ENCODE measurements at places on chromosomes 5 and 9.

GRCh38 chr5:65932676-65933075, 6.3 kb downstream of the ERBIN start:
- no peak for DNase-seq

DNA sequence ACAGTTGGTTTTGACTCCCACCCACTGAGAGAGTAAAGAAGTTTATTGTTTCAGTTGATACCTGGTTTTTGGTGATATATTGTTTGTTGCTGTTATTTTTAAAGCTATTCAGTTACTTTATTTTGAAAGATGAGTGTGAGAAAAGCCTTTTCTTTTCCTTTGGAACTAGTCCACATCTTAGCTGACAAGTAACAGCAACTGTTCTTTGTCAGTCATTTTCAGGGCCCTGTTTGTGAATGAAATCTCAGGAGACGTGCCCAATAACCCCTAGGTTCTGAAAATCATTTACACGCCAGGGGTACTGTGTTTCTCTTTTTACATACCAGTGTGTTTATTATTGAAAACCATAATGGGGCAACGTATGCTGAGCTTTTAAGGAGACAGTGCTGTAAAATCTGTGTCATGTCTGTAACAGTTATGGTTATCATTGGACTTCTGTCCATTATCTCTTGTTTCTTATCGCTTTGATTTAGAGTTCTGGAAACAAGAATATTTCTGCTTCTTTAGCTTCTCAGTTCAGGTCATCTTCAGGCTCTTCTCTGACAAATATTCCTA, 75.0 kb downstream of the LIX1 start:
- no peak for DNase-seq

DNA sequence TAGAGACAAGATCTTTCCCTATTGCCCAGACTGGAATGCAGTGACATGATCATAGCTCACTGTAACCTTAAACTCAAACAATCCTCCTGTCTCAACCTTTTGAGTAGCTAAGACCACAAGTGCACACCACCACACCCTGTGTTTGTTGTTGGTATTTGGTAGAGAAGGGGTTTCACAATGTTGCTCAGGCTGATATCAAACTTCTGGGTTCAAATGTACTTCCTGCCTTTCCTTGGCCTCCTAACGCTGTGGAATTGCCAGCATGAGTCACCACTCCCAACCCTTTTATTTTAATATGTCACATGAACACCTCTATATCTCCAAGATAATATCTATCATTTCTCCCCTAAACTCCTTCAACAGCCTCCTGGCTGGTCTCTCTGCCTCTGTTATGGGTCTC, 719.0 kb downstream of the PTPRD start:
- DNase-seq: no peak

DNA sequence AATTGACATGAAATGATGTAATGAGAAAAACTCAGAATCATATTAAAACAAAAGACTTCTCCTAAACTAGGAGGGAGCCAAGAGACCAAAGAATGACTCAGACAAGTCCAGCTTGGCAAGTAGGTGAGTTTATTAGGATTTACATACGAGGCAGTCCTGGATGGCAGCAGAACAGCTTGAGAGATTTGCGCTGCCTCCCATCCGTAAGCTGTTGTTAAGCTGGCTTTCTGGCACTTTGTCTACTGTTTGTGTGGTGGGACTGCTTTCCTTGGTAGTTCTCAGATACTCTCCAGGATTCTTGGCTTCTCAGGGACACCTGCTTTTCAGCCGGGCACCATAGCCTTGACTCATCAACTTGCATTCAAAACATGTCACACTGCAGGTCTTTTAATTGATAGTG, 57.6 kb downstream of the COX7C start:
- peak; percentile 94 for DNase-seq

DNA sequence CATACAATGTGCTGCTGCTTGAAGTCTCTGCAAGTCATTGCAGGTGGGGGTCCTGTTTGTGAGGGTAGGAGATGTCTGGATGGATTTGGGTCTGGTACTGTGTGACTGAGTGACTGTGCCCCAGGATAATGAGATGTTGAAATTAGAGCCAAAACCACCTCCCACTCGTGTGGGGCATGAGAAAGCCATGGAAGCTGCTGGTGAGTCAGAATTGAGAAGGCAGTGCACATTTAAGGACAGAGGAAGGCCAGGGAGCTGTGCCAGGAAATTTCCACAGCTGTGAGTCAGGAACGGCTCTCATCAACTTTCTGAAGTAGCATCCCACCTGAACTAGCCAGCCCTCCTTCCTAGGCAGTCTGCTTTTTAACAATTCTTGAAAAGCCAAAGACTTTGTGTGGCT, 229.8 kb downstream of the DRD1 start:
- peak; percentile 44 for DNase-seq

- DNase-seq: no peak
These were observed 1146.8 kb downstream of the MAT2B start for GRCh38 chr5:164652276-164652660.

GRCh38 chr9:86534572-86535258, 180.5 kb upstream of the TUT7 start:
- no peak for DNase-seq

GRCh38 chr5:56440871-56441740, 208.0 kb upstream of the ANKRD55 start:
- peak; percentile 9 for DNase-seq

- peak; percentile 93 for DNase-seq
These were observed 97.1 kb downstream of the ENC1 start for GRCh38 chr5:74543162-74543995.

DNA sequence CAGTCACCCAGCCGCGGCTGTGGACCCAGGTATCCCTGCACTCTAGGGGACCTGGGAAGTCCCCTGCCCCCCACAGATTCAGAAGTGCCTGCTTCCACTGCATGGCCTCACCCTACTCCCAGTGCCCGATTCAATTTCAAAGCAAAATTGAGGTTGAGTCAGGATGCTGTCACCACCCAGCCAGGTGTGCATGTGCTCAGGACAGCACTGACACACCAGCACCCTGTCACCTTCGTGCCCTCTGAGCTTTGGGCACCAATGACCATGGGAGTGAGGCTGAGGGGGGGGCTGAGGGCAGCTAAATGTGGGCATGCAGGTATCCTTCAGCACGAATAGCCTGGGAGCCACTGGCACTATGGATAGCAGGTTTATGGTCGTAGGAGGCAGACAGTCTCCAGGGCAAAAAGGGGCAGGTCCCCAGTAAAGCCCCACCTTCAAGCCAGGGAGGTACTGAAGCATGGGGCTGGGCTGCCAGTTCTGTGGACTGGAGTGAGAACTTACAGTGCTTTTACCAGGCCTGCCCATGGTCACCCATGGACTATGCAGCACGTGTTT, 1151.6 kb upstream of the CDH6 start:
- DNase-seq: no peak

GRCh38 chr5:131906668-131907067, 38.8 kb downstream of the MEIKIN start:
- no peak for DNase-seq

- no peak for DNase-seq
These were observed 23.7 kb upstream of the MROH2B start for GRCh38 chr5:41094871-41095270.

DNA sequence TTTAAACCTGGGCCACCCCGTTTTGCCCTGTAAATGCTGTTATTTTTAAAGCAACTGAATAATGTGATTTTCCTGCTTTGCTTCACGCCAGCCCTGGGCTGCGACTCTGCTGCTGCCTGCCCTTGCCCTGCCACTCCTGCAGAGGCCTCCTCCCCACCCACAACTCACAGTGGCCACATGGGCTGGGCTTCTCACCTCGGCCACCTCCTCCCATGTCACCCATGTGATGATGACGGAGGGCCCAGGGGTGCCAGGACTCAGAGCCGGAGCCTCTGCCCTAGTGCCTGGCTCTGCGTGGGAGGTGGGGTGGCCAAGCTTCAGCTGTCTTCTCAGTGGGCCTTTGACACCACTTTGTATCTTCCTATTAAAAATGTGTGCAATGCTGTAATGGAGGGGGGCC, 48.1 kb upstream of the NKD2 start:
- DNase-seq: no peak

GRCh38 chr5:3058942-3059341, 307.5 kb upstream of the IRX2 start:
- no peak for DNase-seq

- no peak for DNase-seq
These were observed 57.6 kb upstream of the HTR4 start for GRCh38 chr5:148711961-148712360.

- no peak for DNase-seq
These were observed 92.8 kb upstream of the CAST start for GRCh38 chr5:96569332-96569731.

- no peak for DNase-seq
These were observed 163.2 kb downstream of the SH3GL2 start for GRCh38 chr9:17742067-17742466.

- no peak for DNase-seq
These were observed 5.7 kb downstream of the MAPKAP1 start for GRCh38 chr9:125701351-125701750.

- no peak for DNase-seq
These were observed 7.8 kb downstream of the AIF1L start for GRCh38 chr9:131104016-131104740.

DNA sequence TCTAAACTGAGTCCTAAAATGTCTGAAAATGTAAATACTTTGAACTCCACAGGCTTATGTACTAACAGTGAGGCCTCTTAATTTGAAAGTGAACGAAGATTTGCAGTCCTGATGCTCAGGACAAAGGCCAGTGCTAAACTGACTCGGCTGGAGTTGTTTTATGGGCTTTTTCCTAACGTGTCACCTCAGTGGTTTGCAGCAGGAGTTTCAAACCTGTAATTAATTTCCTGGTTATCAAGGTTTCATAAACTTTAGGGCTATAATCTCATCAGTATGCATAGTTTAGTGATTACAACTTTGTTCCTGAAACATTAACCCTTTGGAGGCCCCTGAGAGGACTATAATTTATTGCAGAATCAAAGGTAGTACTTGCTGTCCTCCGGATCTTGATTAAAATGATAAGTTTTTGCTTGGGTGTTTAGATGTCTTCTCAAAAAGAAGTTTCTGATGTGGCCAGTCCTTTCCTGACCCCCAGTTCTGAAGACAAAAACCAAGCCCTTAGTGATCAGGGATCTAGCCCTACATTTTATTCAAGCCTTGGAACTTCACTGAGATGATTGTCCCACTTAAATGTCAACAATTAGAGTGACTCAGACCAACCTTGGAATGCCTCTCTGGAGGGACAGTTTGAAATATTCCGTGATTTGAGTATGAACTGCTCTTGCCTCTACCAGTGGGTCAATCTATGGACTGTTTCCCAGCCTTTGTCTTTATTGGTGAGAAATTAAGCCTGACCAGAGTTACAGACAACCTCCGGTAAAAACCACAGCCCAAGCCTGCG, 11.1 kb upstream of the S100Z start:
- DNase-seq: peak; percentile 24

- no peak for DNase-seq
These were observed 167.6 kb upstream of the OTULINL start for GRCh38 chr5:14414007-14414406.

- DNase-seq: no peak
These were observed 45.0 kb upstream of the NR3C1 start for GRCh38 chr5:143448518-143448917.

GRCh38 chr5:31935496-31936369, 238.4 kb downstream of the GOLPH3 start:
- no peak for DNase-seq

- DNase-seq: no peak
These were observed 335.3 kb downstream of the MARCHF11 start for GRCh38 chr5:15844253-15844652.

GRCh38 chr5:158278216-158278925, 419.4 kb upstream of the CLINT1 start:
- no peak for DNase-seq

GRCh38 chr9:89597711-89598362, 7.0 kb upstream of the GADD45G start:
- DNase-seq: no peak

GRCh38 chr5:66344544-66344943, 200.4 kb downstream of the SREK1 start:
- no peak for DNase-seq

GRCh38 chr5:163642904-163643303, 137.5 kb downstream of the MAT2B start:
- DNase-seq: no peak

- DNase-seq: no peak
These were observed 199.3 kb upstream of the CDH6 start for GRCh38 chr5:30994176-30994575.

- DNase-seq: peak; percentile 94
These were observed 19.6 kb downstream of the CRB2 start for GRCh38 chr9:123375469-123376132.

- DNase-seq: peak; percentile 89
These were observed 28.3 kb downstream of the RAI14 start for GRCh38 chr5:34684281-34684979.

- DNase-seq: no peak
These were observed 9.0 kb downstream of the RALGDS start for GRCh38 chr9:133111808-133112662.

GRCh38 chr9:133735415-133735775, 2.8 kb downstream of the SARDH start:
- no peak for DNase-seq

DNA sequence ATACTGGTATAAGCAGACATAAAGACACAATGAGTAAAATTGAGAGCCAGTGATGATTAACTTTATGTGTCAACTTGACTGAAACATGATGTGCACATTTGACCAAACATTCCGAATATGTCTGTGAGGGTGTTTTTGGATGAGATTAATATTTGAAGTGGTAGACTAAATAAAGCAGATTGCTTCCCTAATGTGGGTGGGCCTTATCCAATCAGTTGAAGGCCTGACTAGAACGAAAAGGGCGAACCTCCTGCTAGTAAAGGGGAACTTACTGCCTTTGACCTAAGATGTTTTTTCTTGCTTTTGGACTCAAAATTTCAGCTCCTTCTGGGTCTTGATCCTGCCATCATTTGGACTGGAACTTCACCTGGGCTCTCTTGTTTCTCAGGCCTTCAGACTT, 1387.7 kb upstream of the CDH6 start:
- DNase-seq: no peak

- DNase-seq: no peak
These were observed 64.7 kb downstream of the GABBR2 start for GRCh38 chr9:98644011-98644410.

- no peak for DNase-seq
These were observed 177.7 kb downstream of the NDUFS4 start for GRCh38 chr5:53738105-53738504.

GRCh38 chr5:71832812-71833715, 114.0 kb downstream of the CARTPT start:
- DNase-seq: no peak

DNA sequence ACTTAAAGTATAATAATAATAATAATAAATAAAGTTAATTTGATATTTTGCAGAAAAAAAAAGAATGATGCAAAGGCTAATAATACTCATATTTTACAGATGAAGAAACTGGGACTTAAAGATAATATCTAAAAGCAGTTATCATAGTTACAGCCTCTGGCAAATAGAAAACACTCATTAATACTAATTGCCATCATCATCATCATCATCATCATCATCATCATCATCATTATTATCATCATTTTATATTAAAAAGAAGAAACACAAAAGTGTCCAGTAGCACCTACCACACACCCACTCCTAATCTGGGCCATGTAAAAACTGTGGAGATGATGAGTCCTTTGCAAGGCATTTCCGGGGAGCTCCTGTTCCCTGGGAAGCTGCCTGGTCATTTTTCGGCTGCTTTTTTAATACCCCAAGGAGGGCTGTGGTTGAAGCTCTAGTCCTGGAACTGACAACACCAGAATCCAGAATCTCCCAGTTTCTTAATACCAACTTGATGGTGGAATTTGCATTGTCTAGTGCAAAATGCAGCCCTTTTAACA, 70.8 kb downstream of the HTR4 start:
- no peak for DNase-seq

Data from retinal pigment epithelial cell (primary cell).